ENCODE measurements at places on chromosomes 3 and 15.

DNA sequence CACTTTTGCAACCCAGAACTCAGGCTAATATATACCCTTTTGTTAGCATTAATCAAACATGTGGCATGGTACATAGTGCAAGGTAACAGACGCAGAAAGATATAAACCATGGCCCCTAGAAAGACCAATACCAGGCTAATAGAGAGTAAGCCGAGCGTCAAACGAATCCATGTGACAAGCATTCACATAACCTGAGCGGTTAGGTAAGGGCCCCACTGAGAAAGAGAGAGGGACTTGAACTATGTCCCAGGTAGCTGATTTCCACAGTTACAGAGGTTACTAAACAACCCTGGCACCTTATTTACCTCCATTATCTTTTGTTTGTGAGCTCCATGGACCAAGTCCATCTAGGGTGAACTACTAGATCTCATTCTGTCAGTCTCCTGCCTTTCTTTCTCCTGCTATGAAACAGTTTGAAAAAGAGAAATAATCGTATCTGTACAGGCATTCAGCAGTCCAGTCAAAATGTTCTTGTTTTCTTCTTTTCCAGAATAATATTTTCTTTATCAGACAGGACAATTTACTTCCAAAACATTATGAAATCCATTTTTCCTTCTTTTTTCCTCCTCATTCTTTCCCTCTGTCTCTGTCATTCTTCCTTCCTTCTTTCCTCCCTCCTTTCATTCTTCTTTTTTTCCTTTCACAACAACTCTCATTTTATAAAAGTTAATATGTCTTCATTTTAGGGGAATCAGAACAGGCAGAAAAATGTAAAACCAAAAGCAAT is 30.5 kb upstream of the TNFSF10 start:
- DNase-seq = no peak
- H3K36me3 ChIP-seq = no peaks in the 10 kb centered on the region
- H3K4me1 ChIP-seq = peaks cover 12% of the 10 kb centered on the region
- no peak overlapping the region for H3K4me3 ChIP-seq
- H3K27ac ChIP-seq = no peak overlapping the region

GRCh38 chr15:93019090-93019489 is 69.9 kb downstream of the RGMA start:
- H3K27ac ChIP-seq = no peak overlapping the region
- no peak for DNase-seq
- H3K36me3 ChIP-seq = peaks cover 31% of the 10 kb centered on the region
- no peak overlapping the region for H3K4me3 ChIP-seq
- no peaks in the 10 kb centered on the region for H3K27me3 ChIP-seq

- no peaks in the 10 kb centered on the region for H3K4me1 ChIP-seq
- no peak overlapping the region for H3K4me3 ChIP-seq
Measured at GRCh38 chr15:31108836-31109235, 7.3 kb upstream of the TRPM1 start.

DNA sequence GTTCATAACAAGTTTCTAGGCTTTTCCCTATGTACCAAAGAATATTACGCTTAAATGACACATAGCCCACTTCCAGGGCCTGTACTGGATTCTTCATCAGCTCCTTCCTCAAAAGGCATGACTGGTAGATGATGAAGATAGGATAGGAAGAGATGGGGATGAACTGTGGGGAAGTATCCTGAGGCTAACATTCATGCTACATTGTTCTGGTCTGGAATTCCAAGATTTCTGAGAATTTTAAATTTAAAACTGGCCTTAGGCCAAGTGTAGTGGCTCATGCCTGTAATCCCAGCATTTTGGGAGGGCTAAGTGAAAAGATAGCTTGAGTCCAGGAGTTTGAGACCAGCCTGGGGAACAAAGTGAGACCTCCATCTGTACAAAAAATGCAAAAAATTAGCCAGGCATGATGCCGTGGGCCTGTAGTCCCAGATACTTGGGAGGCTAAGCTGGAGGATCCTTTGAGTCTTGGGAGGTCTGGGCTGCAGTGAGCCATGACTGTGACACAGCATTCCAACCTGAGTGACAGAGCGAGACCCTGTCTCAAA is 160.1 kb upstream of the PLAAT1 start:
- H3K27ac ChIP-seq = no peak overlapping the region
- no peak overlapping the region for H3K4me3 ChIP-seq

- no peaks in the 10 kb centered on the region for H3K36me3 ChIP-seq
- no peak overlapping the region for H3K27ac ChIP-seq
- no peak for DNase-seq
Measured at GRCh38 chr15:97012986-97013385, 682.5 kb downstream of the NR2F2 start.

- H3K27ac ChIP-seq = no peak overlapping the region
- H3K4me1 ChIP-seq = no peaks in the 10 kb centered on the region
- DNase-seq = no peak
- no peaks in the 10 kb centered on the region for H3K27me3 ChIP-seq
- H3K4me3 ChIP-seq = no peak overlapping the region
Measured at GRCh38 chr3:155420406-155420805, 126.9 kb upstream of the STRIT1 start.

- H3K36me3 ChIP-seq = no peaks in the 10 kb centered on the region
- H3K4me1 ChIP-seq = no peaks in the 10 kb centered on the region
- H3K27me3 ChIP-seq = no peaks in the 10 kb centered on the region
- no peak overlapping the region for H3K27ac ChIP-seq
Measured at GRCh38 chr3:168044049-168044448, 51.7 kb downstream of the GOLIM4 start.

- no peaks in the 10 kb centered on the region for H3K4me1 ChIP-seq
- DNase-seq = no peak
- no peaks in the 10 kb centered on the region for H3K27me3 ChIP-seq
- H3K36me3 ChIP-seq = no peaks in the 10 kb centered on the region
- H3K4me3 ChIP-seq = no peak overlapping the region
- no peak overlapping the region for H3K27ac ChIP-seq
Measured at GRCh38 chr3:115428841-115429240, 194.5 kb upstream of the GAP43 start.

DNA sequence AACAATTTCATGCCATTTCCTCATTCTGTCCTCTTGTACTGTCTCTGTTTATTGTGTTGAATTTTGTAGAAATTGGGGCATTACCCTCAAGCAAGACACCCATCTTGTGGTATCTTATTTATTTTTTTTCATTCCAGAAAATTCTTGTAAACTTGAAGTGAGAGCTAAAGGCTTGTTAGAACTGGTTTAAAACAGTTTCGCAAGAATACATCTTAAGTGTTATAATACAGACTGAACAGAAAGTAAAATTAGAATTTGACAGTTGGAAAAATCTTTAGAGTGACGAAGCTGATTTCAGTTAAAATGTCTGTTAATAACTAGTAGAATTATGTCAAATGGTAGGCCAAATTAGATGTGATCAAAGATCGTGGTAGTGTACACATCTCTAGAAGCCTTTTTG is 26.9 kb downstream of the RNF13 start:
- peaks cover 14% of the 10 kb centered on the region for H3K36me3 ChIP-seq
- no peaks in the 10 kb centered on the region for H3K27me3 ChIP-seq
- no peak overlapping the region for H3K27ac ChIP-seq
- DNase-seq = no peak
- H3K4me3 ChIP-seq = no peak overlapping the region

DNA sequence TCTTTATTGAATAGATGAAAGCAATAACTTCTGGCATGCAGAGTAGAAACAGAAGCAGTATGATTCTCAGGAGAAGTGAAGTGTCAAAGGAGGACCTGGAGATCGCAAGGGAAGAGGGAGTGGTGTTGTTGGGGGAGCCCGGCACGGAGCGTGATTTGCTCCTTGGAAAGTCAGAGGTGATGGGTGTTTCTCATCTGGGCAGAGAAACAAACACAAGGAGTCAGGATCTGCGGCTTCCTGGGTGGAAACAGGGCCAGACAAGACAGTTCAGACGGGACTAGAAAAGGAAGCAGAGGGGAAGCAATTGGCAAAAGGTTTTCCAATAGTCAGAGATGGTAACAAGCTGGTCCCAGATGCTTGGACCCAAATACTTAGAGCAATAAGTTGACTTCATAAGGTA is 34.4 kb upstream of the CCDC80 start:
- no peaks in the 10 kb centered on the region for H3K27me3 ChIP-seq
- no peak overlapping the region for H3K27ac ChIP-seq
- no peak overlapping the region for H3K4me3 ChIP-seq
- H3K4me1 ChIP-seq = peaks cover 52% of the 10 kb centered on the region
- no peak for DNase-seq

Data from esophagus squamous epithelium (tissue), 5 donors.